ENCODE measurements at places on chromosomes 1 and 21.
A peak's percentile ranks its signal among the peaks of the same experiment; 100 is the strongest.

DNA sequence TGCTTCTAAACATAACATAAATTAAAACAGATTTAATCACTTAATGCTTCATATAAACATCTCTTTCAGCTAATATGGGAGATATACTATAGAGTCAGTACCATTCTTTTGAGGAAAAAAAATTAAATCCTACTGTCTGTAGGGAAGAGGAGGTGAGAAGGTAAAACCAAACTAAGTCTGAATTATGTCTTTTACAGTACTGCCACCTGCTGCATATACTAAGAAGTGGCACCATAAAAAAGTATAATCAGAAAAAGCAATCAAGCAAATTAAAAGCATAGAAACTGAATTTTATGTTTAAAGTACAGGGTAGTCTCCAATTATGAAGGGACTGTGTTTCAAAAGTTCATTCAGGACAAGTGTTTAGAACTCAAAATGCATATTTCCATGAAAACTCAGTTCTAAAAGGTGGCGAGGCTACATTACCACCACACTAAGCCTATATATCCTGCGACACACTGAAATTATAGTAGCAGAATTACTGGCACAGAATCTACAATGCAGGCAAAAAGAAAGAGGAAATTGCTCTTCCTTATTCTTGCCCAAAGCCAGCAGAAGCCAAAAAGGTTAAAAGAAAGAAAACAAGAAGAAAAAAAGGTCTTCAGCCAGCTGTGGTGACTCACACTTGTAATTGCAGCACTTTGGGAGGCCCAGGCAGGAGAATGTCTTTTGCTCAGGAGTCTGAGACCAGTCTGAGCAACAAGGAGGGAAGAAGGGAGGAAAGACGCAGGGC is 9.0 kb downstream of the NSL1 start:
- no peak for DNase-seq

DNA sequence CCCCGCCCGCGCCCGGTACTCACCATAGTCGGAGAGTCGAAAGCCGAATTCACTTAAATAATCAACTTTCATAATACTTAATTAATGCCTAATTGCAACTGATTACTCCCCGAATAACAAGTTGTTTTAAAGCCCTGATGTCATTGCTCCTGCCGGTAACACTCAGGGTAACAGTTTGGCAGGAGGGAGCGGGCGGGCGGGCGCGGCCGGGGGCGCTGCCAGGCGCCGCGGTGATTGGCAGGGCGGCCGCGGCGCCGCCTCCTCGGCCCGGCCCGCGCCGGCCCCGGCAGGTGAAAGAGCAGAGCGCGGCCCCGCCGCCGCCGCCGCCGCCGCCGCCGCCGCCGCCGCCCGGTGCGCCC is 102.2 kb downstream of the CASZ1 start:
- no peak for DNase-seq

- DNase-seq: peak; percentile 96
Measured at GRCh38 chr1:16155537-16156410, at the start of gene EPHA2. Gene EPHA2 (minus strand): TSS chr1:16156069. CDS start chr1:16155932, 137 bp downstream.

- no peak for DNase-seq
Measured at GRCh38 chr1:48054232-48054631, 57.0 kb upstream of the TRABD2B start.

- DNase-seq: no peak
Measured at GRCh38 chr1:119771770-119772169, 3.1 kb upstream of the HMGCS2 start.

GRCh38 chr1:18883636-18884418 is 18.5 kb downstream of the ALDH4A1 start:
- peak; percentile 84 for DNase-seq

DNA sequence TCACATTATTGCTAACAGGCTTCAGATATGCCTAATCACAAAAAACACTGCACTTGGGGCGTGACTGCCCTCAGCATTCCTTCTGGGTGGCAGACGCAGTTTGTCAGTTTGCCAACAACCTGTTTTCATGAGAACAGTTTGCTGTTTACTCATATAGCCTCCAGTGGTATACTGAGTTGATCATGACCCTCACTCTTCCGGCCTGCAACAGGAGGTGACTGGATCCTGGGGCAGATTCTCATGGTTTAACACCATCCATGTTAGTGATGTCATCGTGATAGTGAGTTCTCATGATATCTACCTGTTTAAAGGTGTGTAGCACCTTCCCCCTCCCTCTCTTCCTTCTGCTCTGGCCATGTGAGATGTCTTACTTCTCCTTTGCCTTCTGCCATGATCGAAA is 555.2 kb downstream of the PLPP3 start:
- DNase-seq: no peak

DNA sequence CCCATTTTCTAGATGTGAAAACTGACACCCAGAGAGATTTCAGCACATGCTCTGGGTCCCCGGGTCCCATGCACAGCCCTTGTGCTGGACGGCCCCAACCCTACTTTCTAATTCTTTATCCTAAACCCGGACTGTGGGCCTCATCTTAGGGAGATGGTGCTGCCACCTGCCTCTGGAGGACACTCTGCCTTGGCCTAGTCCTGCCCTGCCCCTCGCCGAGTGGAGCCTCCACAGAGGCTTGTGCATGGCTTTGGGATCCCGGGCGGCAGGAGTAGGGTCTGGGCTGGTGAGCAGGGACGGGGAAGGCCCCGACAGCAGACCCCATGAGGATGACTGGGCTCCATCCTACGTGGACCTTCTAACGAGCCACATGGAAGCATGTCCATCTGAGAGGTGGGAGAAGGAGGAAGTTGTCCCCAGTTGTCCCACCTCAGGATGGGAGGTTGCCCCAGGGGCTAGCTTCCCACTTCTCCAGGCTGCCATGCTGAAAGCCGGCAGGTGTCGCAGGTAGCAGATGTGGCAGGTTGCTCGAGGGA is 12.4 kb downstream of the MX2 start:
- no peak for DNase-seq

- DNase-seq: no peak
Measured at GRCh38 chr1:152783095-152783494, 3.0 kb upstream of the LCE1E start.

- no peak for DNase-seq
Measured at GRCh38 chr1:91777196-91777595, 108.8 kb downstream of the TGFBR3 start.

DNA sequence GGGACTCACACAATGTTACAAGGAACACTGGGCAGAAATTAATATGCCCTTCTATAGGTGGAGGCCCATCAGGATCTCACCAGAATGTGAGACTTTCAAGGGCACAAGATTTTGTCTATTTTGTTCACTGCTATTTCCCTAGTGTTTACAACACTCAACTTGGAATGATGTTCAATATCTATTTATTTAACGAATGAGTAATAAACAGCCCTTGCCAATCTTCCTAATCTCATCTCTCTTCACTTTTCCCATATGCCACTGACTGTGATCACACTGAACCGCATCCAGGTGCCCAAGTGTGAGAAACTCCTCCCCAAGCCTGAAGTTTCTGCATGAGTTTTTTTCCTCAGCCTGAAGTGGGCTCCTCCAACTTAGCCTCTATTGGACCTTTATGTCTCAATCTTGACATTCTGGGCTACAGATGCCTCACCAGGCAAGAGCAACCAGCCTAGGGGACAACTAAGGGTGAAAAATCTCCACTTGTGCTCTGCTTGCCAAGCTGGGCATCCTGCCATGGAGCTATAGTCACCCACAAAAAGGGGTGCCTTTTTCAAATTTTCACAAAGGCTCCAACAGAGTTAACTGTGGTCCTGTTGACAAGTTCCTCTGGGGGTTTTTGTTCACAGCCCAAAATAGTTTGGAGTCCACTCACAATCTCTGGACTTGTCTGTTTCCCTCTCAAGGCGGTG is 105.6 kb downstream of the PLPP3 start:
- DNase-seq: no peak

DNA sequence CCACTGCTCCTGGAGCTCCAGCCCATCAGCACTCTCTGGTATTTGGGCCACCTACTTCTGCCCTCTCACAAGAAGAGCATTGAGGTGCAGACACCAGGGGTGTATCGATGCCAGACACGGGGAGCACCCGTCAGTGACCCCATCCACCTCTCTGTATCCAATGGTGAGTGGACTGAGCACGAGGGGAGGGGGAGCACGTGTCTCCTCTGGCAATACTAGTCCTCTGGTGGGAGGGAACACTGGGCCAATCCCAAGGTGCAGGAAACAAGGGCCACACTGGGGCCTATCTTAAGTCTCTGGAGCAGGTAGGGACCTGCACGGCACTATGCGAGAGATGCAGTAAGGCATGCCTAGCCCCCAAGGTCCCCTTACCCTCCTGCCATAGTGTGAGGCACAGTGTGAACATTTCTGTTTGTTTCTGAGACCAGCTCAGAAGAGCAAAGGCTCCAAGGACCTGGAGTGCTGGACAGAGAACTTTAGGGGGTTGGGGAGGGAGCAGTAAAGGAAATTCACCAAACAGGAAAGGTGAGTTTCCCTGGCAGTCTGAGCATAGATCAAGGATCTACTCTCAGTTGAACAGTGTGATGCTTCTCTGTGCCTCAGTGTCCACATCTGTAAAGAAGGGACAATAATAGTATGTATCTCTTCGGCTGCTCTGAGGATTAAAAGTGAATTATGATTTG is 2.3 kb downstream of the FCRLB start:
- no peak for DNase-seq

DNA sequence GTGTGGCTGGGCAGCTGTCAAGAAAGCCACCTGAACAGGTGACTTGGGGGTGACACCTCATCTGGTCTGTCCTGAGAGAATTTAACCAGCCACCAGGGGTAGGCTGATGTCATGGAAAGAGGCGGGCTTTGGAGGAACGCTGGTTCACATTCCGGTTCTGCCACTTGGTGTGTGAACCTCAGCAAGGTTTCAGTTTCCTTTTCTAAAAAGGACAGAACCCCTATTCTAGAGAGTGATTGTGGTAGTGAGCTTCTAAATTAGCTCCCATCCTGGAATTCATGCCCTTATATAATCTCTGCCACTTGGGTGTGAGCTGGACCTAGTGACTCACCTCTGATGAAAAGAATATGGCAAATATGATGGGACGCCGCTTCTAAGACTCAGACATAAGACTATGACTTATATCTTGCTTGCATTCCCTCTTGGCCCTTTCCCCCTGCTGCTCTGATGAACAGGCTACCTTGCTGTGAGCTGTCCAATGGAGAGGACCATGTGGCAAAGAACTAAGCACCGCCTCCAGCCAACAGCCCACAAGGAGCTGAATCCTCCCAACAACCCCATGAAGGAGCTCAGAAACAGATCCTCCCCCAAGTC is 332.1 kb downstream of the RRAGC start:
- DNase-seq: no peak

DNA sequence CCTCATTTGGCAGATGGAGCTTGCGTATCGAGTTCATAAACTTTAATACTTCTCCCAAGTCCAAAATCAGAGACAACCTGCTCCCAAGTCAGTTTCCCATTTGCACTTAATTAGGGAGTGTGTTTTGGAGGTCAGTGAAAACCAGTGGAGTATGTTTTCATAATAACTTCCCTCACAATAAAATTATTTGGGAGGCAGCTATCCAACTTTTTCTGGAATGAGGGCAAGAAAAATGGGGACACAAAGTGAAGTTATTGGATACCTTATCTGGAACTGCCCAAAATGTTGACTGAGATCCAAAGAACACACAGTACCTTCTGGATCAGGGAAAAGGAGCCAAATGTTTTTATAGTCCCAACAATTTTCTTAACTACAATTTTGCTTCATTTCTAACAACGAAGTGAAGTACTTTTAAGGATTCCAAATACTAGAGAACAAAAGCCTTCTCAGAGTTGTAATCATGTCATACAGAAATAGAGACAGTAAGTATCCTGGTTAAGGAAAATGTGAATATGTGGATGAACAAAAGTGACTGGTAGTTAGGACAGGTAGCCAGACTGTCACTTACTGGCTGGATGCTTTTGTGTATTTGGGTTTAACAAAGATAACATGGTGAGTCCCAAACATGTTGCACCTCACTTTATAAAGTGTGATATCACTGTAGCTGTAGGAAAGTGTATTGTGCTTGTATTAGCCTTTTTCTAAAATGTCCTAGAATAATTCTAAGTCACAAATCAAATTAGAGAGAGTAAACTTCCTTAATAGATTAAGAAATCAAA is 325.0 kb downstream of the HLX start:
- DNase-seq: no peak

DNA sequence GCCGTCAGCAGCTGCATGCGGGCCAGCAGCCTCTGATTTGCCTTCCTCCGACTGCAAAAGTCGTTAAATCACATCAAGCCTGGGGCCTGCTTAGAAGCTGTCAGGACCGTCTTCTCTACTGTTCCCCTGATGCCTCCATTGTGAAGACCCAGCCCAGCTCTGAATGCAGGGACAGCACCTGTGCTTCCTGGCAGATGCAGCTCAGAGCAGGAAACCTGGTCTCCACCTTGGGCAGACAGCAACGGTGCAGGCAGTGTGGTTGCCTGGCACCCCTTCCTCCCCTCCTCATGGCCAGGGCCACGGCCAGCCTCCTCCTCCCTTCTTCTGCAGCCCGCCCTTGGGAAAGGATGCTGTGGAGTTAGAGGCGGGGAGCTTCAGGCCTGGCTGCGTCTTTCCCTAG is 92.3 kb upstream of the COL6A1 start:
- DNase-seq: no peak

- no peak for DNase-seq
Measured at GRCh38 chr1:226734611-226735153, 4.4 kb downstream of the ITPKB start.

- DNase-seq: no peak
Measured at GRCh38 chr1:182305861-182306260, 85.7 kb downstream of the GLUL start.

DNA sequence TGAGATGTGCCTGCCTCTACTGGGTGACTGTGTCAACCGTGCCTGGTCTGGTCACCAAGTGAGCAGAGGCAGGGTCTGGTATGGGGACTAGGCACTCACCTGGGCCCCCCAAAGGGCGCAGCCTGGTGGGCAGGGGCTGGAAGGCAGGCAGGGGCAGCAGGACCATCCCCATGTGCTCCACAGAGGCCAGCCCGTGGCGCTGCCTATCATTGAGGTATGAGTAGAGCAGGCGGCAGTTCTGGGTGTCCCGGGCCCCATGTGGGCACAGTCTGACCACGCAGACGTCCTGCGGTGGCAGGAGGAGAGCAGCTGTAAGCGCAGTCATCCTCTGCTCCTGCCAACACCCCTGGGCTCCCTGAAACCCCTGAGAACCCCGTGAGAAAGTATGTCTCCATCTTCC is 23.7 kb downstream of the SPOCD1 start:
- DNase-seq: peak; percentile 64

- DNase-seq: peak; percentile 88
Measured at GRCh38 chr1:115641762-115642167, at the start of gene VANGL1. Gene VANGL1 (plus strand): TSS chr1:115641970. CDS start chr1:115651414, 9,444 bp downstream.

DNA sequence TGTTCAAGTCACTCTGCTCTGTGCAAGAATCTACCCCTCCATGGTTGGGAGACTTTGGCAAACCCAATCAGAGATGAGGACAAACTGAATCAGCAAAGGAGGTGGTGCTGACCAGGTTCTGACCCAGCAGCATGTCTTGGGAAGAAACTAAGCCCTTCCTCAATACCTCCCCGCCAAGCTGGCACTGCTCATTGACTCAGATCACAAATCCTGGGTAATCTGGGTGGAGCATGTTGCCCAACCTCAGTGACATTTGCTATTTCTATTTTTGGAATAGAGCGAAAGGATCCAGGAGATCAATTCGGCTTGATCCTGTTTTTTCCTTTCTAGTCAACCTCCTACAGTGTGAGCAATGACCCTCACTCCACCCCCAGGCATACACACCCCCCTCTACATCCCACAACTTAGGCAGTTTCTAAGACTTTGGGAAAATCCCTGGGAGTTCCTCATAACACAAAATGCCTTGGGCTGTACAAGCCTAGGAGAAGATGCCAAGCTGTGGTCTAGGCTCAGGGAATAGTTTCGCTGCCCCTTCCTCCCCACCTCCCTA is 166.8 kb upstream of the KCNJ6 start:
- DNase-seq: no peak
